Immature natural killer cell (primary cell): ENCODE measurements at places on chromosomes 4 and X.

GRCh38 chr4:38383646-38384121 lies 280.3 kb upstream of the KLF3 start:
- H3K27ac ChIP-seq = no peak overlapping the region
- no peak for DNase-seq

- no peak overlapping the region for H3K4me3 ChIP-seq
- no peak for DNase-seq
- H3K36me3 ChIP-seq = no peaks in the 10 kb centered on the region
- H3K27me3 ChIP-seq = peaks cover 4% of the 10 kb centered on the region
- H3K27ac ChIP-seq = no peak overlapping the region
- peaks cover 10% of the 10 kb centered on the region for H3K4me1 ChIP-seq
Observed at GRCh38 chr4:141609243-141609642, 27.1 kb upstream of the IL15 start.

DNA sequence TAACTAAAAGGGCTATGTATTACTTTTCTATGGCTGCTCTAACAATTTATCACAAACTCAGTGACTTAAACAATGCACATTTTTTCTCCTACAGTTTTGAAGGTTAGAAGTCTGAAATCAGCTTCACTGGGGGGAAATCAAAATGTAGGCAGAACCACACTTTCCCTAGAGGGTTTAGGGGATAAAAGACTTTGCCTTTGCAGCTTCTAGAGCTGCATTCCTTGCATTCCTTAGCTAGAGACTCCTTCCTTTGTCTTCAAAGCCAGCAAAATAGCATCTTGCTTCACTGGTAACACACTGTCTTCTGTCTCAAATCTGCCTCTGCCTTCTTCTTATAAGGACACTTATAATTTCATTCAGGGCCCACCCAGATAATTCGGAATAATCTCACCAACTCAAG lies 152.4 kb upstream of the SPIN4 start:
- H3K36me3 ChIP-seq = no peaks in the 10 kb centered on the region
- no peak for DNase-seq
- no peak overlapping the region for H3K4me3 ChIP-seq
- H3K27ac ChIP-seq = no peak overlapping the region

DNA sequence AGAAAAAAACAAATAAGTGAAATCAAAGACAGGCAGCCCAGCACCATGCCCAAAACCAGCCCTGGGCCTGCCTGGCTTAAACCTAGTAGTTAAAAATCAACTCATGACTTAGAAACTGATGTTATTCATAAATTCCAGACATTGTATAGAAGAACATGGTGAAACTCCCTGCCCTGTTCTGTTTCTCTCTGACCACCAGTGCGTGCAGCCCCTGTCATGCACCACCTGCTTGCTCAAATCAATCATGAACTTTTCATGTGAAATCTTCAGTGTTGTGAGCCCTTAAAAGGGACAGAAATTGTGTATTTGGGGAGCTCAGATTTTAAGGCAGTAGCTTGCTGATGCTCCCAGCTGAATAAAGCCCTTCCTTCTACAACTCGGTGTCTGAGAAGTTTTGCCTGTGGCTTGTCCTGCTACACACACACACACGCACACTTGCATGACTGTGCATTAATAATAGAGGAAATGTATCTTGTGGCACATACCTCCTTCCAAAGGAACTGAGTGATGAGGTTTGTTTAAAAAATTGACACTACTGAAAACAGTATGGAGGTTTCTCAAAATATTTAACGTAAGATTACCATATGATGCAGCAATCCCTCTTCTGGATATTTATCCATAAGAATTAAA lies 39.2 kb upstream of the UGT2B7 start:
- H3K27me3 ChIP-seq = no peaks in the 10 kb centered on the region
- no peak overlapping the region for H3K27ac ChIP-seq
- H3K36me3 ChIP-seq = no peaks in the 10 kb centered on the region
- no peak for DNase-seq
- no peak overlapping the region for H3K4me3 ChIP-seq

DNA sequence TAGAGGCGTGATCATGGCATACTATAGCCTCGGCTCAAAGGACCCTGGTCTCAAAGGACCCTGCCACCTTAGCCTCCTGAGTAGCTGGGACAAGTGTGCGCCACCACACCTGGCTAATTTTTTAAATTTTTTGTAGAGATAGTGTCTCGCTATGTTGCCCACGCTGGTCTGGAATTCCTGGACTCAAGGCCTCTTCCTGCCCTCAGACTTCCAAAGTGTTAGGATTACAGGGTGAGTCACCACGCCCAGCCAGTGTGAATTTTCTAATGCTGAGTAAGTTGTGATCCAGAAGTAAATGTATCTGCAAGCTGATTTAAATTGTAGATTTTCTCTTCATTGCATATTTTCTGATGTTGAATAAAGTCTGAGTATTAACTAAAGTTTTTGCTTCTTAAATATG lies 2.6 kb upstream of the ZNF674 start:
- no peaks in the 10 kb centered on the region for H3K36me3 ChIP-seq
- H3K27me3 ChIP-seq = peaks cover 22% of the 10 kb centered on the region
- peaks cover 36% of the 10 kb centered on the region for H3K4me1 ChIP-seq
- no peak overlapping the region for H3K27ac ChIP-seq
- H3K4me3 ChIP-seq = no peak overlapping the region
- DNase-seq = no peak

GRCh38 chrX:35728481-35728880 lies 69.7 kb upstream of the MAGEB16 start:
- H3K27ac ChIP-seq = no peak overlapping the region
- H3K4me1 ChIP-seq = no peaks in the 10 kb centered on the region
- no peak for DNase-seq
- peaks cover 2% of the 10 kb centered on the region for H3K27me3 ChIP-seq

GRCh38 chrX:15043538-15043937 lies 170.3 kb downstream of the MOSPD2 start:
- no peaks in the 10 kb centered on the region for H3K36me3 ChIP-seq
- no peaks in the 10 kb centered on the region for H3K4me1 ChIP-seq

- H3K4me3 ChIP-seq = peak overlapping the region; percentile 86
- H3K36me3 ChIP-seq = no peaks in the 10 kb centered on the region
- H3K4me1 ChIP-seq = peaks cover 40% of the 10 kb centered on the region
- peak; percentile 55 for DNase-seq
Observed at GRCh38 chrX:38803588-38804431, 2.6 kb downstream of the MID1IP1 start.

- H3K36me3 ChIP-seq = no peaks in the 10 kb centered on the region
- no peak overlapping the region for H3K4me3 ChIP-seq
- DNase-seq = no peak
Observed at GRCh38 chr4:141158219-141158618, 24.9 kb upstream of the RNF150 start.

GRCh38 chr4:170243662-170244288 lies 154.0 kb upstream of the AADAT start:
- peaks cover 4% of the 10 kb centered on the region for H3K36me3 ChIP-seq
- H3K27ac ChIP-seq = no peak overlapping the region
- DNase-seq = no peak
- peaks cover 2% of the 10 kb centered on the region for H3K27me3 ChIP-seq

DNA sequence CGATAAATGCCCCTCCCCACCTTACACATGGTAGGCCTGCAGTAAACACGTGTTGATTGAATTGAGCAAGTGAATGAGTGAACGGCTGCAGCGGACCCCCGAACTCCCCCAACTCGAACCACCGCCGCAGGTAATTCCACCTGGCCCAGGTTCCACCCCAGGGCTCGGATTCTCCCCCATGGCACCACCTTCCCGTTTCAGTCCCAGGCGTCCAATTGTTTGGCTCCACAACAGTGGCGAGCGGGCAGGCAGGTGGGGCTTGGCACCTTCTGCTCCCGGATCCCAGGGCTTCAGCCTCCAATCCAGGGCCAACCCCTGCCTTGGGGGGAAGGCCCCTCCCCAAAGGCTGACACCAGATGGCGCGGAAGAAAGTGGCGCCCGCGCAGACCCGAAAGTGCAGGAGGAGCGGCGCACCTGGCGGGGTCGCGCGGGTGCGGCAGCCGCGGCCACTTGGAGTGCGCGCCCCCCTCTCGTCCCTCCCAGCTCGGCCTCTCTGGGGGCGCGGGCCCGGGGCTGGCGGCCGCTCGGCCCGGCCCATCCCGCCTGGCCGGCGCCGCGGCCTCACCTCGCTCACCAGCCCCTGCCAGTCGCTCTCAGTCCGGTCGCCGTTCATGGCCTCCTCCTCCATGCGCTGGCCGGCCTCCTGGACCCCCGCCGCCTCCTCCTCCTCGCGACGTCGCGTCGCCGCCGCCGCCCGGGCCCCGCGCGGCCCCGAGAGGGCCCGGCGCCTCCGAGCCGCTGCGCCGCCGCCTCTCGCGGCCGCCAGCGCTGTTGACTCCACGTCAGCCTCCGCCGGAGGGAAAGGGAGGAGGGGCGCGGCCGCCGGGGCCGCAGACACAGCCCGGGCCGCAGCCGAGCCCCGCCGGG lies at the start of gene CCDC149:
Gene CCDC149, minus strand, starts transcription at position 791 of the 867 bp plus-strand sequence. Its CDS starts 178 bp downstream, at position 613.
- H3K27me3 ChIP-seq = peaks cover 12% of the 10 kb centered on the region
- DNase-seq = no peak
- H3K27ac ChIP-seq = no peak within 1 kb of the TSS
- peak within 1 kb of the TSS; percentile 78 for H3K4me3 ChIP-seq
- H3K36me3 ChIP-seq = no peaks in the 10 kb centered on the region
- H3K4me1 ChIP-seq = peaks cover 5% of the 10 kb centered on the region

- no peaks in the 10 kb centered on the region for H3K4me1 ChIP-seq
- H3K4me3 ChIP-seq = no peak overlapping the region
- H3K27ac ChIP-seq = no peak overlapping the region
- H3K27me3 ChIP-seq = peaks cover 2% of the 10 kb centered on the region
- H3K36me3 ChIP-seq = no peaks in the 10 kb centered on the region
Observed at GRCh38 chr4:40699648-40700047, 50.1 kb upstream of the NSUN7 start.

- H3K4me3 ChIP-seq = no peak overlapping the region
- peaks cover 27% of the 10 kb centered on the region for H3K4me1 ChIP-seq
- H3K27ac ChIP-seq = no peak overlapping the region
- DNase-seq = no peak
- peaks cover 10% of the 10 kb centered on the region for H3K27me3 ChIP-seq
- no peaks in the 10 kb centered on the region for H3K36me3 ChIP-seq
Observed at GRCh38 chr4:183402771-183403170, 41.7 kb upstream of the CDKN2AIP start.

GRCh38 chr4:38489011-38489861 lies 174.8 kb upstream of the KLF3 start:
- no peak overlapping the region for H3K4me3 ChIP-seq
- H3K27me3 ChIP-seq = no peaks in the 10 kb centered on the region
- H3K36me3 ChIP-seq = no peaks in the 10 kb centered on the region
- H3K27ac ChIP-seq = no peak overlapping the region
- no peak for DNase-seq

DNA sequence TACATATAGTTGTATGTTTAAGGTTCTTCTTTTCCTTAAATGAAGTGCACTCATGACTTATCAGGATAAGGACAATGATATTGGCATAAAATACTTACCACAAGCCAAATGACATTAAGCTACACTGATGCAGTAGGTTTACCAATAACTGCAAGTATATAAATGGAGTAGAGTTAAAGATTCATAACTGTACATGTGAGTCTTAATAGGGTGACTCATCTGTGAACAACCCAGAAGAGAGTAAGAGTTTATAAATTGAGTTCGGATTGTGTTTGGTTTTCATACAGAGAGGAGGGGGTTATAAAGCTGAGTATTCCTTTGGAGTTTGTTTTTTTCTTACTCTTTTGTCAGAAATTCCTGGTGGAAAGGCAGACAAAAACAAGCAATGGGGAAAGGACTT lies 144.8 kb downstream of the TLL1 start:
- H3K36me3 ChIP-seq = no peaks in the 10 kb centered on the region
- no peak for DNase-seq
- no peak overlapping the region for H3K27ac ChIP-seq
- no peak overlapping the region for H3K4me3 ChIP-seq

GRCh38 chr4:60657807-60658206 lies 542.3 kb upstream of the ADGRL3 start:
- no peak overlapping the region for H3K4me3 ChIP-seq
- H3K36me3 ChIP-seq = no peaks in the 10 kb centered on the region
- no peaks in the 10 kb centered on the region for H3K4me1 ChIP-seq
- peaks cover 4% of the 10 kb centered on the region for H3K27me3 ChIP-seq

GRCh38 chr4:87274327-87274726 lies 48.4 kb downstream of the HSD17B13 start:
- H3K27ac ChIP-seq = no peak overlapping the region
- H3K4me3 ChIP-seq = no peak overlapping the region
- peaks cover 9% of the 10 kb centered on the region for H3K27me3 ChIP-seq
- H3K36me3 ChIP-seq = no peaks in the 10 kb centered on the region

DNA sequence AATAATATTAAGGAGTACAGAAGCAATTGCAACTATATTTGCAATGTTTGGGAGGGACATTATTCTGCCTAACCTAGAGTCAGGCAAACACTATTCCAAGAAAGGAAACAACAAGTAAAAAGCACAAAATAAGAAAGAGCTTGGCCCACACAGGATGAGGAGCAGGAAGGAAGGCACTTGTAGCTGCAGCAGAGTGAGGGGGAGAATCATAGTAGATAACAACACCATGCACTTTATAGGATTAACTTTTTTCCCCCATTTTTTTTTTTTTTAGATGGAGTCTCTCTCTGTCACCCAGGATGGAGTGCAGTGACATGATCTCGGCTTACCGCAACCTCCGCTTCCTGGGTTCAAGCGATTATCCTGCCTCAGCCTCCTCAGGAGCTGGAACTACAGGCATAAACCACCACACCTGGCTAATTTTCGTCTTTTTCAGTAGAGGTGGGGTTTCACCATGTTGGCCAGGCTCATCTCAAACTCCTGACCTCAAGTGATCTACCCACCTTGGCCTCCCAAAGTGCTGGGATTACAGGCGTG lies 10.3 kb upstream of the JCHAIN start:
- DNase-seq = no peak
- no peaks in the 10 kb centered on the region for H3K36me3 ChIP-seq
- H3K27ac ChIP-seq = no peak overlapping the region
- H3K4me1 ChIP-seq = no peaks in the 10 kb centered on the region
- H3K27me3 ChIP-seq = peaks cover 2% of the 10 kb centered on the region

DNA sequence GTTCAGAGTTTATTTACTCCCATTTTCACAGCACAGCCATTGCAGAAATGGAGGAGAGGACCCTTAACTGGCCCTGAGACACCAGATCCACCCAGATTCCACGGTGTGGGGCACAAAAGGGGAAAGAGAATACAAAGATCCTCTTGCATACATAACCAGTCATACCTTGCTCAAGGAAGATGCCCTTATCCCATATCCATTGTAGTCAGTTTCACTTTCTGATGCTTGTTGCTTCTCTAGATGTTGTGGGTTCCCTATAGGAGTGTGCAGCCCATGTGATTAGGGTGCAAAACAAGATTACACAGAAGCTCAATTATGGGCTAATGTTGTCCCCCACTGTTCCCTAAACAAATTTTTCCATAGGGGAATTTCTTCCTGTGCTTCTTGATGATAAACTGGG lies 1309.0 kb upstream of the PABPC4L start:
- no peak overlapping the region for H3K27ac ChIP-seq
- no peak for DNase-seq
- no peaks in the 10 kb centered on the region for H3K4me1 ChIP-seq
- no peaks in the 10 kb centered on the region for H3K36me3 ChIP-seq
